Cardiac septum (tissue), 1 donor: ENCODE measurements at places on chromosomes 11 and 22. TPM values are rescaled to one million over a fixed set of nuclear protein-coding genes. Genes with fewer than 3 reads are reported as not detected.

DNA sequence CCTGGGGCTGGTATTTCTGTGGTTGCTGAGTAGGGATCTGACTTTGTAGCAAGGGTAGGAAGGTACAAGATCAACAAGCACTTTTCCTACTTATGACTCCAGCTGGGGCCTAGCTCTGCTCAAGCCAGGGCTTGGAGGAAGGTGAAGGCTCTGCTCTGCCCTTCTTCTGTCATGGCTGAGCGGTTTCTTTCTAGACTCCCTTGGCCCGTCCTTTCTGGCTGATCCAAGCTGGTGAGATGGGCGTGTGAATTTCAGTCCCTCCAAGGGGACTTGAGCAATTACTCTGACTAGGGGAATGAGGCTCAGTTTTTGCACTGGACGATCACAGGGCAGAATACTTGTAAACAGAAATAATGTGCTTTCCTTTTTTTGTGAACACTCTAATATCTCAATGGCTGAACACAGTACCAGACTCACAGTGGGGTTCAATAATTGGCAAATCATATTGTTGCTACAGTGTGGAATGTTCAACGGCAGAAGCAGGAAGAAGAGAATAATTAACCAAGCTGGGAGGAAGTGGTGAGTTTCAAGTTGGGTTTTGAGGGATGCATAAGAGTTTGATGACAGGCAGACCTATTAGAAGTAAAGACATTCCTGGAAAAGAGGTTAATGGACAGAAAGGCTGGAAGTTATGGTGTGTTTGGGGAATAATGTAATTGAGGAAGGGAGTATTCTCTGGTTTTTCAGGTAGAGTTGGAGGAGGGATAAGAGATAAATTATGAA lies 507.6 kb downstream of the MIAT start:
- DNase-seq, result no peak

GRCh38 chr22:24370401-24370800 lies 57.0 kb upstream of the ADORA2A start:
- DNase-seq, result no peak

- DNase-seq, result no peak
Observed at GRCh38 chr11:88484873-88485621, 147.5 kb upstream of the CTSC start.

GRCh38 chr11:70091638-70092037 lies 13.5 kb downstream of the ANO1 start:
- no peak for DNase-seq

The POLDIP3 gene
- 34.9 TPM for total RNA-seq

- no peak for DNase-seq
Observed at GRCh38 chr11:9473408-9473807, 12.6 kb downstream of the ZNF143 start.

The MB gene
- 7,641 TPM for total RNA-seq

The CYTH4 gene
- total RNA-seq, result 8.0 TPM

The OSBP gene
- 35.1 TPM for total RNA-seq

The PDE2A gene
- 28.8 TPM for total RNA-seq

DNA sequence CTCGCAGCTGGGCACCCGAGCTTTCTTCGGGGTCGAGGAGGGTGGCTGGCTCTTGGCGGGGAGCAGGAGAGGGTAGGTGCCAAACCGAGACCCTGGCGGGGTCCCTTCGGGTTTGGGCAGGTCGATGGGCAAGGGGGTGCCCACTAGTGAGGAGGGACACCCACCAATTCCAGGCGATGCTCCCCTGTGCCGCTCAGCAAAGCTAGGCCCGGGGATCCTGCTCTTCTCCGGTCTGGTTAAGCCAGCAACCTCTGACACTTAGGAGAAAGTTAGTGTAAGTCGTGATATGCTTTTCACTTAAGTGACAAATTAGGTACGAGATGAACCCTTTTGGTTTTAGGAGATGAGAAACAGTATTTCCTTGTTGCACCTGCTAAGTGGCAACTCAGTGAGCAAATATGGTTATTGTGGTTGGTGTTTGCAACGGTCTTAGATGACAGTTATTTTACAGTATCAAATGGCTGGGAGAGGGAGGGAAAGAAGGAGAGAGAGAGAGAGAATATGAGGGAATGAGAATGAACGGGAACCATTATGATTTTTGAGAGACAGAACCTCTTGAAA lies 565 bp downstream of the NUCB2 start:
- no peak for DNase-seq

DNA sequence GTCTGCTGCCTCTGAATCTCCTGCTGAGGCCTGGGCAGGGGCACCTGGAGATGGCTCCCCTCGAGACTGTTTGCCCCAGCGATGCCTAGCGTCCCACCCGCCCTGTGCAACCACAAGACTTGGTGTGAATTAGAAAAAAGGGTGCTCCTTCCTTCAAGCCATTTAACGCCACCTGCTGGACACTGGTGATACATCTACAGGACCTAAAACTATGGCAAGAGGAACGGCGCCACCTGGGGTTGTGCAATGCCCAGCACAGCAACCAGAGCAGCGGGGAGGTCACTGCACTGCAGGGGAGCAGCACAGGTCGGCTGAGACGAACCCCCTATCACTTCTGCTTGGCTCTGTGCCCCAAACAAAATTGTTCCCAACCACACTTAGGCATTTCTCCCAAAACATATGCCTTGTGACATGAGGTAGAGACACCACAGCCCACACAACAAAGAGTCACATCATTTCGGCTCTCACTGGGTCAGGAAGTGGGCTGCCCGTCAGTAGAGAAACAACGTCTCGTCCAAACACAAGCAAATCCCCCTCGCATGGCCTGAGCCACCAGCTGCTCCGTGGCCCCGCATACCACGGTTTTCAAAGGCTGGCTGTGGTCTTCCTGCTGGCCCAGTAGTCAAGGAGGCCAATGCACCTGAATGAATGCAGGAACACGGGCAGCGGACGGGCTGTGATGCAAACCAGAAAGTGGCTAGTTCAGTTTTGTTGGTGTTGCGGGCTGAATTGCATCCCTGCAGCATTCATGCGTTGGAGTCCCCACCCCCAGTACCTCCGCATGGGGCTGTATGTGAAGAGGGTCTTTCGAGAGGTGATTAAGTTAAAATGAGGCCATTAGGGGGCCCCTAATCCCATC lies 171.9 kb downstream of the SHANK2 start:
- no peak for DNase-seq

The PHF21B gene
- total RNA-seq, result 0.67 TPM
